ENCODE measurements at places on chromosomes 7 and 10.

- DNase-seq: peak; percentile 65
Measured at GRCh38 chr7:138008588-138009349, 6.9 kb upstream of the CREB3L2 start.

DNA sequence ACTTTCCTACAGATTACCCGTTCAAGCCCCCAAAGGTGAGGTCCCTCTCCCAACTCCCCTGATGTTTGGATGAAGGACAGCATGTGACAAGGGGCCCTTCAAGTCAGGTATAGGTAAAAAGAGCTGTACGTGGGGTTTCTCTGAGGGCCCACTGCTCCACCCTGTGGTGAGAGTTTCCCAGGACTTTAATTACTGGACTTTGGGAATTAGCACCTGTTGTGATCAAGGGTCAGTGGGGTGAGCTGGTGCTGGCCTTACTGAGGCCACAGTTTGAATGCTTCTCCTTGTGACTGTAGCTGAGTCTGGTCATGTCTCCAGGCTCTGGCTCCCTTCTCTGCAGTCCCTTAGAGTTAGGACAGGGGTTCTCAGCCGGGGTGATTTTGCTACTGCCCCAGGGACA lies 16.8 kb downstream of the UBE2D4 start:
- DNase-seq: no peak

GRCh38 chr7:96973986-96974385 lies 31.4 kb upstream of the DLX6 start:
- no peak for DNase-seq

DNA sequence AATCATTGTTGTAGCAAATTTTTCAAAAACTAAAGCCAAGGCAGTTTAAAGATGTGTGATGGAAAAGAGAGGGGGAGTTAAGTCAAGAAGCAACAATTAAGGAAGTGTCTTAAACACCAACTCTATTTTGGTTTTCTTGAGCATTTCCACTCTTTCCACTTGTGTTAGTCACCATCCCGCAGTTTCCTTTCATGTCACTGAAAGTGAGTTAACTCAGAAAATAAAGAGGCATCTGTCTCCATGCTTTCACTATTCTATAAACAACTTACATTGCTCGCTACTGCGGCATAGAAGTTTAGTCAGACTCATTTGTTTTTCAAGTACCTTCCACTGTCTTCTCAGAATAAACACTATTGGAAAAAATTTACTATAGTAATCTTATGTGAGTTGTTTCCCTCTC lies 284.9 kb upstream of the SEMA3D start:
- no peak for DNase-seq

DNA sequence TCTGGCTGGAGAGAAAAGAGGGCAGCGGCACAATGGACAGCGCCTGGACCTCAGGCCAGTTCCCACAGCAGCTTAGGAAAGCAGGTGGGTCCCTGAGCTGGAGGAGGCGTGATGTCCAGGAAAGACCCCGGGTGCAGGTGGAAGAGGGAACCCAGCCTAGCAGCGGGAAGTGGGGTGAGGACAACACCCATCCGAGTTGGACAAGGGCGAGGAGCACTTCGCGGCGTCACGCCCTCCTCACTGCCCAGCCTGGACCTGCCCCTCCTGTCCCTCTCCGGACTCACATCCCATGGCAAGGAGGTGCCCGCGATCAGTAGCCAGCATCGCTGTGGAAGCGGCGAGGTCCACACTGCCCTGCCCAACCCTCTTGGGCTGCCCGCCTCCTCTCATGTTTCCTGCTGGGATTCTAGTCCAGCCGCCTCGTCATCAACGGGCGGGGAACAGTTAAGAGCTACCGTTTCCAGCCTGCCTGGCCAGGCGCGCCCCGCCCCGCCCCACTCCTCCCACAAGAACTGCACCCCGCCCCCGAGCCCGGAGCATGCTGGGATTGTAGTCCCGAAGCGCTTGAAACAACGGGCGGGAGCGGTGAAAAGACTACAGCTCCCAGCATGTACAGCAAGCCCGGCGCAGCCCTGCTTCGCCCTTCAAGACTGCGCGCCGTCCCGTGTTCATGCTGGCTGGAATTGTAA lies 930.6 kb upstream of the ZNF722 start:
- peak; percentile 33 for DNase-seq

- no peak for DNase-seq
Measured at GRCh38 chr7:20896996-20897395, 110.3 kb upstream of the SP8 start.

- no peak for DNase-seq
Measured at GRCh38 chr7:113256883-113257531, 138.7 kb upstream of the SMIM30 start.

DNA sequence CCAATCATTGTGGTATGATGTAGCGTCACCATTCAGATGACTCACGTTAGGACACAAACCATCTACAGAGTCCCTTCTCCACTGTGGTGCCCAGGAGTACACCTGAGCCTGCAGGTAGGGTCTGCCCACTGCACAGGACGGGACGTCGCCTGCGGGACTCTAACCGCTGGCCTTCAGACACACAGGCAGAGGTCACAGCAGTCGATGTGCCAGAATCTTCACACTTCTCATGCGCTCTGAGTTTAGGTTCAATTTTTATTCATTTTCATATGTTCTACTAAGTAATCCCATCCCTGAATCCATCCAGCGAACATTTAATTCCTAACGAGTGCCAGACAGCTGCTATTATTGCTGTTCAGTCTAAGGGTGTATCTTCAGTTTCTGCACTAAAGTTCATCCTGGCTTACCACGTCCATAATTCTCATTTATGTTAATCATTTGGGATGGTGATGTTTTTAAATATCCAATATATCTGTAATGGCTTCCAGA lies 73.3 kb downstream of the CXCL12 start:
- no peak for DNase-seq

- no peak for DNase-seq
Measured at GRCh38 chr10:125883211-125883610, 2.1 kb upstream of the DHX32 start.

GRCh38 chr7:79398138-79398749 lies 55.2 kb downstream of the MAGI2 start:
- no peak for DNase-seq

DNA sequence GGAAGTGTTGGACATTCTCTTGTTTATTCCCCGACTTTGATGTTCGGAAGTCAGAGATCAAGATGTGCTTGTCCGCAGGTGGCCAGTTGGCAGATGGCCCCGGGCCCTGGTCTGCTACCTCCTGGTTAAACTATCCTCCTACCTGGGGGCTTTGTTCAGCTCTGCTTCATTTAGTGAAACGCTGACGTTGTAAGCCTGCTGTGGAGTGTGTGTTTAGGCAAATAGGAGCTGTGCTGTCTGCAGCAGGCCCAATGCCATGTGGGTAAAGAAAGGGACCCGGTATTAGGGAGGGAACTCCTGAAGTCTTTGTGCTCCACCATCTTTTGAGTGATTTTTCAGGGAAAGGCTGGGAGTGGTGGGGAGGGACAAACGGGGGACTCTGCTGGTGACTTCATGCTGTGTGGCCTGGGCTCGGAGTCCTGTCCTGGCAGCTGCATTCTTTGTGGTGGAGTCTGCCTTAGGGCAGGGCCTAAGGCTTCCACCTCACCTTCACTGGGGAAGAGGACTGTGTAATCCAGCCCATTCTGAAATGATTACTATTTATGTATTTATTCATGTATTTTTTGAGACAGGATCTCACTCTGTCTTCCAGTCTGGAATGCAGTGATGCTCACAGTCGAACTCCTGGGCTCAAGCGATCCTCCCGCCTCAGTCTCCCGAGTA lies 171.1 kb upstream of the KLF6 start:
- DNase-seq: peak; percentile 55

DNA sequence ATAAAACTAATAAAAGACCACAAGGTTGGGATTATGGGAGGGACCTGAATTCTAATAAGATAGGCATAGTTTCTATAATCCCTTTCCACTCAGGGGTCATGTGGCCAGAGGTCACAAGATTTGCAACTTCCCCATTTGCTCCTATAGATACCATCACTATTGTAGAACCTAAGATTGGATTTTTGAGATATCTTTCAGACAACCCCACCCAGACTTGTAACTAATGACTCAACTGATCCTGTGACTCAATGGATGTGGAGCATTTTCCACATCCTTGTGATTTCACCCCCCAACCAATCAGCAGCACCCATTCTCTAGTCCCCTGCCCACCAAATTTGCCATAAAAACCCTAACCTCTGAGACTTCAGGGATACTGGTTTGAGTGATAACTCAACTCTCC lies 51.9 kb upstream of the PIK3AP1 start:
- DNase-seq: no peak

DNA sequence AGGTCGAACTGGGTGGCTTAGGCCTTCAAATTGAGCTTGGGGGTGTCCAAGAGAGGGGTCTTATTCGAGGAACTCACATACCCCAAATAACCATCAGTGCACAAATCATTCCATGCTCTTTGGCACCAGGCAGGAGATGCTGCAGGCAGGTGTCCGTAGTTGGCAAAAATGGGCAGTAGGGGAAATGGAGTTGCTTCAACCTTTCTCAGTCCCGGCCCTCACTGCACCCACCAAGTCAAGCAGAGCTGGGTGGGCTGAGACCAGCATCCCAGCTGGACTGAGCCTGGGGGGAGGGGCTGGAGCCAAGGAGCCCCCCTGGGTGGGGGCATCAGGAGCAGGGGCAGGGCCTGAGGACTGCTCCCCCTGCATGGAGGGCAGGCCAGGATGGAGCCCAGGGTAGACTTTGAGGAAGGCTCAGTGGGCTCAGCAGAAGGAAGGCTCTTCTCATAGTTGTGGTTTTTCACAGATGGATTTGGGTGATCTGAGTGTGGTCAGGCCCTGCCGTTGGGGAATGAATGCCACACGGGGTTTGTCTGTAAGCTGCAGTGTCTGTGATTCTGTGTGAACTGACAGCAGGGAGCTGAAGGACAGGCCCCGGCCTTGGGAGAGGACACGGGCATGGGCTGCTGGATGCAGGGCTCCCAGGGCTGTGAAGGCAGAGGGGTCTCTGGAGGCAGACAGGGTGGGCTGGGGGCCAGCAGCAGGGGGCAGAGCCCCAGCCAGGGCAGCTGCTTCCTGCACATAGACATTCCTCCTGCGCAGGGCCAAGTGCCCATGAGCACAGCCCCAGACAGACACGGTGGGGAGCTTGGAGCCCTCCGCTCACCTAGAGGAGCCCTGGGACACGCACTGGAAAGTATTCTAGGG lies 144.5 kb downstream of the ADCY1 start:
- DNase-seq: no peak

GRCh38 chr7:116577320-116577871 lies 52.6 kb downstream of the CAV1 start:
- DNase-seq: no peak

DNA sequence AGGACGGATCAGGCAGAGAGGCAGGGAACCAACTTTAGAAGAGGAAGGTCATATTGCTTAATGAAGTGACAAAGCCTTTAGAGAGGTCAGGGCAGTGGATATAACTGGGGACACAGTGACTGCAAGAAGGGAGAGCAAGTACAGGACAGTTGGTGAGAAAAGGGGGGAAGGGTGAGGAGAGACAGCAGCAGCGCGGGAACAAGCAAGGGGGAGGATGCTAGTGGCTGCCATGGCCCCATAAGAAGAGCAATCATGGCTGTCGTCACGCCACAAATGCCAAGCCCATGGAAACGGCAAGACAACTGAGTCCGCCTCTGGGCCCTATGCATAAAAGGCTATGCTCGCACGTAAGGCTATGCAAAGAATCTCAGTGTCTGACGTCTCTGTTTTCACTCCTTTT lies 9.1 kb downstream of the ZNF3 start:
- DNase-seq: no peak

GRCh38 chr10:123309731-123310130 lies 155.5 kb downstream of the BUB3 start:
- no peak for DNase-seq

- no peak for DNase-seq
Measured at GRCh38 chr7:53110425-53110824, 75.0 kb downstream of the POM121L12 start.

DNA sequence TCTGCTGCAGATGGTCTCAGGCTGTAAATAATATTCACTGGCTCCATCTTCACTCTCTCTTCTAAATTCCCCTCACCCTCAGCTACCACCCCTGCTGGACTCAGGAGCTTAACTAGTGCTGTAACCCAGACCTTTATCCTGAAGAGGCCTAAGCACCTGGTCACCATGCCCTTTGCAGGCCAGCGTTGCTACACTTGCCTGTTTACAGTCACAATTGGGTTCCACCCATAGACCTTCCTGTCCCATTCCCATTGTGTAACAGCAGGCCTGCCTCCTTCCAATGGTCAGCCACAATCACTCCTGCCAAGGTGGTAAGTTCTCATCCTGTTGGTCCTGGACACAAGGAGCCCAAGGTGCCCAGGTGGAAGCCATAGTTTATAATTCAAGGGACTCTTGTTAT lies 85.9 kb upstream of the IFRD1 start:
- no peak for DNase-seq

DNA sequence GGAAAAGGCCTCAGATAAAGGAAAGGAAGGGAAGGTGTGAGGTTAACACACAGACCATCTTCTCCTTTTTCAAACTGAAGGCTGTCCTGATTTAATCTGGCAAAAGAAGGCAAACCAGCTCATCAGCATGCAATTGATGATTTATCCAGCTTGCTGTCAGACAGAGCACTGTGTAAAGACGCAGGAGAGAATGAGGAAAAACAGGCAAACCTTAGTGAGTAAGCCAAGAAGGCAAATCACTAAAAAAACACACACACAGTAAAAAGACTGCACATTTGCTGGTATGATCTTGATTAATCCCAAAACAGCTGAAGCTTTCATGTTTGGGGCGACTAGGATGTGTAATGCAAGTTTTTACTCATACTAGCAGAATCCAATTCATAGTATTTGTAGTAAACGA lies 65.8 kb upstream of the SKAP2 start:
- no peak for DNase-seq

DNA sequence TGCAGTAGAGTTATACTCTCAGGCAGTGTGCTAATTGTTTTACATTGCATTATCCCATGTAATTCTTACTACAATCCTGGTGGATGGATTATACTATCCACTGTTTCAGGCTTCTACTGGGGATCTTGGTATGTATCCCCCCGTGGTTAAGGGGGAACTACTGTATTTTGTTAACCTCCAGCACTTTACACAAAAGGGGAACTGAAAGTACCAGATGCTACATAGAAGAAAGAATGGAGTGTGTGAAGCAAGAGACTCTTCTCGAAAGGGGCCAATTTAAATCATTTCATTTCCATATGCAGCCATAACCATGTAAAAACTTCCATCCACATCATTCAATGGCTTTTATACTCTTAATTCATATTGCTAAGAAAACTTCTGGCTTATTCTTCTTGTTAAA lies 69.4 kb downstream of the C1GALT1 start:
- DNase-seq: no peak

DNA sequence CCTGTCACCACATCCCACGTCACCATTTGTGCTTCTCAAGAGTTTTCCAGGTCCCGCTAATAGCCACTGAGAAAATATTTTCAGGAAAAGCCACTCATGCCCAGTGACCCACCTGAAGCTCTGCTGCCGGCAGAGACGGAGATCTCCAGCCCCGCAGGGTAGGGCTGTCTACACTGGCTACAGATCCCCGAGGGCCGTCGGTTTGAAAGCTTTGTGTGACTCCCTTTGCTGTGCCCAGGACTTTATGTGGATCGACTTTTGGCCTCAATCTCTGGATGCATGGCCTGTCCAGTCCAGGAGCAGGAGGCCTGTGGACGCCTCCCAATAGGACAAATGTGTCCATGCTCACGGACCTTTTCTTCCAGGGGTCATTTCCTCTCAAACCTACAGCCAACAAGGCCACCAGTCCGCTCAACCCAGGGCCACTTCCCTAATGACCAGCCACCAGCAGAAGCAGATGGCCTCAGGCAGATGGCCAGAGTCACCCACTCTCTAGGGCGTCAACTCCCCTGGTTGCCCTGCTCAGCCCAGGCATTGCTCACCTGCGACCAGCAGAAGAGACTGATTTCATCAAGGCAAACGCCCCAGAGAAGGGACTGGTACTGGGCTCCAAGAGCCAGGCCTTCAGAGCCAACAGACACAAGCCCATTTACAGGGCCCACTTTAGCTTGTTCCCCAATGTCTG lies 76.4 kb downstream of the OAT start:
- no peak for DNase-seq
